Activated CD8-positive, alpha-beta T cell treated with anti-CD3 and anti-CD28 coated beads for 36 hours (primary cell): ENCODE measurements at places on chromosomes 2 and 18. TPM values are rescaled to one million over a fixed set of nuclear protein-coding genes. Genes with fewer than 3 reads are reported as not detected.
A peak's percentile ranks its signal among the peaks of the same experiment; 100 is the strongest.

Gene ADRA2B
- total RNA-seq = 0.29 TPM

Gene COL4A3
- total RNA-seq = not detected

Gene CD226
- 41.5 TPM for total RNA-seq

Gene KLHL41
- not detected for total RNA-seq

Gene GAREM2
- total RNA-seq = 2.7 TPM

Gene IL37
- total RNA-seq = not detected

Gene VSNL1
- total RNA-seq = not detected

Gene EPB41L3
- 0.31 TPM for total RNA-seq

Gene ZNF407
- 9.9 TPM for total RNA-seq

Gene VPS4B
- 35.9 TPM for total RNA-seq

DNA sequence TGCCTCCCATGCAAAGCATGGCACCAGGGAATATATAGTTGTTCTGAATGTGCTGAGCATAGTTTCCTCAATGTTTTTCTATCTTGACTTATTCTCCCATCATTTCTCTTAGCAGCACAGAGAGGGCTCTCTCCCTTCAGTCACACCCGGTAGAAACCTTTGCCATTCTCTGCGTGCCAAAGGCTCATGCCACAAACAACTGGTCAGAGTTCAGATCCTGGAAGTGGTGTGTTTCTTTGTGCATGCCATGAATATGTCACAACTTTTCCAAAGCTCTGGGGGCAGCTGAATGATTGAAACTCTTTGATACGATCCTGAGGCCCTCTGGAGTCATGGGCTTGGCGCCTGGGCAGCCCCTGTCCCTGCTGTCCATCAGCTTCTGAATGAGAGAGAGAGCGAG, 28.0 kb upstream of the EDAR start:
- H3K27me3 ChIP-seq = no peaks in the 10 kb centered on the region
- no peak overlapping the region for H3K4me3 ChIP-seq
- H3K36me3 ChIP-seq = no peaks in the 10 kb centered on the region
- no peak overlapping the region for H3K27ac ChIP-seq

GRCh38 chr2:85796341-85797262, 42.8 kb downstream of the ATOH8 start:
- no peak for DNase-seq

GRCh38 chr18:3485153-3486149, 35.5 kb downstream of the TGIF1 start:
- no peaks in the 10 kb centered on the region for H3K4me1 ChIP-seq
- DNase-seq = peak; percentile 21

DNA sequence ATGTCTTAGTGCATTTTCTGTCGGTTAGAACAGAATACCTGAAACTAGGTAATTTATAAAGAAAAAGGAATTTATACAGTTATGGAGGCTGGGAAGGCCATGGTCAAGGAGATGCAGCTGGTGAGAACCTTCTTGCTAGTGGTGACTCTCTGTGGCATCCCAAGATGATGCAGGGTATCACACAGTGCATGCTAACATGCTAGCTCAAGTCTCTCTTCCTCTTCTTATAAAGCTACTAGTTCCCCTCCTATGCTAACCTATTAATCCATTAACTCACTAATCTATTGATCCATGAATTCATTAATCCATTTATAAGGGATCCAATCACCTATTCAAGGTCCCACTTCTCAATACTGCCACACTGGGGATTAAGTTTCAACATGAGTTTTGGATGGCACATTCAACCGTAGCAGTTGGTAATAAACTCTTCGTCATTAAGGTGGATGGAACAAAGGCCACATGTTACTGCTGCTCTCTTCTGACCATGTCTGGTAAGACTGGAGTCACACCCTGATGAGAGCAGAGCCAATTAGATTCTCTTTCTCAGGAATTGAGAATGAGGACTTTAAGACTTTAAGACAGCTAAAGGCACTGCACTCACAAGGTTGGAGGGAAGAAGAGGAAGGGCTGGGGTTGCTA, 211.6 kb upstream of the SMAD7 start:
- H3K27me3 ChIP-seq = no peaks in the 10 kb centered on the region
- H3K4me1 ChIP-seq = peaks cover 15% of the 10 kb centered on the region
- no peak for DNase-seq
- H3K27ac ChIP-seq = no peak overlapping the region
- peaks cover 38% of the 10 kb centered on the region for H3K36me3 ChIP-seq

DNA sequence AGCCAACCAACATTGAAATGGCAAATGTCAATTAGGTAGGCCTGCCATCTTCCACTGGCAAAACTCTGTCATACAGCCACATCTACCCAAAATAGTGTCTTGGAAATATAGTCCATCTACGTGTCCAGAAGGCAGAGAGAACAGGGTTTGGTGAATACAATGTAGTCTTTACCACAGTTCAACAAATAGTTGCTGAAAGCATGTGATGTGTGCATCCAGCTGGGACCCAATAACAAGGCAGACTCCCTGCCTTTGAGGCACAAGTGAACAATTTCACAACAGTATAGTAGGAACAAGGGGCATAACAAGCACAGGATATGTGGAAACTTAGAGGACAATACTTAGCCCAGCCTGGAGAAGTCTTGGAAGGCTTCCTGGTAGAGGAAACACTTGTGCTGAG, 72.6 kb downstream of the EVA1A start:
- H3K27ac ChIP-seq = no peak overlapping the region
- H3K4me3 ChIP-seq = no peak overlapping the region
- DNase-seq = no peak
- H3K36me3 ChIP-seq = no peaks in the 10 kb centered on the region
- H3K27me3 ChIP-seq = peaks cover 10% of the 10 kb centered on the region

GRCh38 chr2:54497763-54498680, 41.9 kb downstream of the SPTBN1 start:
- no peak for DNase-seq
- no peak overlapping the region for H3K27ac ChIP-seq
- peaks cover 9% of the 10 kb centered on the region for H3K27me3 ChIP-seq
- no peak overlapping the region for H3K4me3 ChIP-seq
- H3K36me3 ChIP-seq = no peaks in the 10 kb centered on the region

DNA sequence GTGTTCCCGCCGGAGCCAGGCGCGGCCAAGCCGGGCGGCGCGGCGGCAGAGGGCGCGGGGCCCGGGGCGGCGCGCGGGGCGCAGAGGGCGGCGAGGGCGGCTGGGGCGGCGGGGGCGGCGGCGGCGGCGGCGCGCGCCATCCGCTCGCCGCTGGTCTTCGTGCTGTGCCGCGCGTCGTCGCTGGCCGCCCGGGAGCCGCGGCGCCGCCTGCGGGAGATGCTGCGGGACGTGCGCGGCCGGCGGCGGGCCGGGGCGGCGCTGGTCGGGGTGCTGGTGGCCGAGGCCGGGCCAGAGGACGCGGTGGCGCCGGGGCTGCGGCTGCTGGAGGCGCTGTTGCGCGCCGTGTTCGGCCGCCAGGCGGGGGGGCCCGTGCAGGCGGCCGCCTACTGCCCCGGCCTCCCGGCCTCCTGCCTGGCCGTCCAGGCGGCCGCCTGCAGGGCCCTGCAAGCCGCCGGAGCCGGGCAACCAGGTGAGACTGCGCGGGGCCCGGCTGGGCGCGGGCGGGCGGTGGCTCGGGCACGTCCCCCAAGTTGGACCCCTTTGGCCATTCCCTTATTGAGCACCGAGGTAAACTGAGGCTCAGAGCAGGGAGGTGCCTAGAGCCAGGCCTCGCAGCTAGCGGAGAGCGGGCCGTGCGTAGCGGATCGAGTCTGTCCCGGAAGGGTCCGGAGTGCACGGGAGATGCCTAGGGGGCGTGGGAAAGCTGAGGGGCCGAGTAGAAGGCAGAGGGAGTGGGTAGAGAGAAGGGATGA, 584 bp downstream of the C2orf72 start:
- peaks cover 57% of the 10 kb centered on the region for H3K27me3 ChIP-seq
- no peak overlapping the region for H3K27ac ChIP-seq
- no peaks in the 10 kb centered on the region for H3K4me1 ChIP-seq
- no peaks in the 10 kb centered on the region for H3K36me3 ChIP-seq
- H3K4me3 ChIP-seq = peak overlapping the region; percentile 53

GRCh38 chr2:20638014-20638413, 12.9 kb downstream of the HS1BP3 start:
- H3K27ac ChIP-seq = no peak overlapping the region
- peaks cover 2% of the 10 kb centered on the region for H3K36me3 ChIP-seq
- peaks cover 2% of the 10 kb centered on the region for H3K4me1 ChIP-seq

- peaks cover 45% of the 10 kb centered on the region for H3K27me3 ChIP-seq
- H3K4me3 ChIP-seq = no peak overlapping the region
- H3K36me3 ChIP-seq = no peaks in the 10 kb centered on the region
- no peak overlapping the region for H3K27ac ChIP-seq
- peak; percentile 4 for DNase-seq
These were observed 1.1 kb downstream of the PTH2R start for GRCh38 chr2:208407667-208408066.

DNA sequence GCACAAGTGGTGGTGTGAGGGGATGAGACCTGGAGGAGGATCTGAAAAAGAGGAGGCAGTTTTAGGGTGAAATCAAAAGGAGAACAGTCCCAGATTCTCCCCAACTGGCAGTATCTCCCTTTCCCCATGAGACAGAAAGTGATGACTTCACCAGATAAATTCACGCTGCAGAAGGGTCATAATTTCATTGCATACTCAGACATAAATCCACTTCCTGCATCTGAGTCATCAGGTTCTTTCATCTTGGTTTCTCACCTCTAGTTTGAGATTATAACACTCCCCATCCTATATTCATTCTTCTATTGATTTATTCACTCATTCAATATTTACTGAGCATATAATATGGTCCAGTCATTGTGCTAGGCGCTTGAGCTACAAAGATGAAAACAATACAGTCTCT, 64.7 kb downstream of the CCDC148 start:
- peak overlapping the region; percentile 21 for H3K27ac ChIP-seq
- peaks cover 7% of the 10 kb centered on the region for H3K4me1 ChIP-seq
- H3K36me3 ChIP-seq = no peaks in the 10 kb centered on the region
- peaks cover 7% of the 10 kb centered on the region for H3K27me3 ChIP-seq

DNA sequence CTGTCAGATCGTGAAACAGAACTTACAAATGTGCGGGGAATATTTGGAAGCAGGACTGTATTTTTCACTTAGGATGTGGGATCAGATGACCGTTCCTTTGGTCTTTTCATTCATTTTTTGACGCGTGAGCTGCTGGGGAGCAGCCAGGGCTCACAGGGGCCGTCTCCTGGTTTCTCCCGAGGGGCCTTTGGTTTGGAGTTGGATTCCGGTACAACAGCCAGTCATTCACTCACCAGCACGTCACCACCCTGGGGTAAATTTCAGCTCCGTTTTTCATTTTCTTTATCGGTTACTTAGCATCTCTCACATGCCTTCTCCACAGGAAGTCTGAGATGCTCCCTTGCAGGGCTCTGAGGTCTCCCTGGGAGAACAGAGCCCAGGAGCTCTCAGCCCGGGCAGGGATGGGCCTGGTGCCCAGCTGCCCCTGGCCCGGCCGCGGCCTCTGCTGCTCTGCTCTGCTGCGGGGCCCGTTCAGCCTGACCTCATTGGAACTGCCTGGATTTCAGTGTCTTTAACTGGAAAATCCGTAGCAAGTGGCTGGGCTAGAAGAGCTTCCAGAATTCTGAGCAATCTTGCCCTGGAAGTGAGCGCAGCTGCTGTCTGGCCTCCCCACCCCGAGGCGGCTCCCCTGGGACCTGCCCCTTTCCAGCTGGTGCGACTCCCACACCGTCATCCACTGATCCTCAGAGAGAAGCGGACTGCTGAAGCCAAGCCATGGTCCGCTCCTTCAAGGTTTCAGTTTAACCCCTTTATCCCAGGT, 335.6 kb downstream of the EIPR1 start:
- H3K36me3 ChIP-seq = no peaks in the 10 kb centered on the region
- H3K27me3 ChIP-seq = peaks cover 5% of the 10 kb centered on the region
- H3K4me3 ChIP-seq = no peak overlapping the region
- DNase-seq = no peak
- H3K4me1 ChIP-seq = no peaks in the 10 kb centered on the region

- DNase-seq = no peak
- H3K36me3 ChIP-seq = peaks cover 2% of the 10 kb centered on the region
- H3K4me3 ChIP-seq = no peak overlapping the region
These were observed 37.0 kb downstream of the ROCK1 start for GRCh38 chr18:21074336-21075323.

DNA sequence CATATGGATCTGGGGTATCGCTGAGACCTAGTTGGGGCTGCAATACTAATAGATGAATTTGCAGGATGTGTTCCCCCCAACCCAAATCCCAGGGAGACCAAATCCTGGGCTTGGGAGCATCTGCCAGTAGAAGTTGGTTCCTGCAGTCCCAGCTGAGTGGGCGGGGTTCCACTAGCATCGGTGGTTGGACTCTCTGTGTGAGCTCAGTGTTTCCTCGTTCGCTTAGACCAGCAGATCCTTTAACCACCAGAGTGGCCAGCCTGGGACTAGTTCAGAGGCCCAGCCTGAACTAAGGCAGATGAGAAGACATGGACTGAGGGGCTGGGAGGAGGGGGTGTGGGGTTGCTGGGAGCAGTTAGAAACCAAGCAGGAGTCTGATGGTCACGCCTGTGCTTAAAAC, 40.7 kb downstream of the PCARE start:
- no peaks in the 10 kb centered on the region for H3K36me3 ChIP-seq
- no peak overlapping the region for H3K4me3 ChIP-seq
- DNase-seq = no peak
